GM12865 (cell line): ENCODE measurements at places on chromosomes 2 and 18.
A peak's percentile ranks its signal among the peaks of the same experiment; 100 is the strongest.

DNA sequence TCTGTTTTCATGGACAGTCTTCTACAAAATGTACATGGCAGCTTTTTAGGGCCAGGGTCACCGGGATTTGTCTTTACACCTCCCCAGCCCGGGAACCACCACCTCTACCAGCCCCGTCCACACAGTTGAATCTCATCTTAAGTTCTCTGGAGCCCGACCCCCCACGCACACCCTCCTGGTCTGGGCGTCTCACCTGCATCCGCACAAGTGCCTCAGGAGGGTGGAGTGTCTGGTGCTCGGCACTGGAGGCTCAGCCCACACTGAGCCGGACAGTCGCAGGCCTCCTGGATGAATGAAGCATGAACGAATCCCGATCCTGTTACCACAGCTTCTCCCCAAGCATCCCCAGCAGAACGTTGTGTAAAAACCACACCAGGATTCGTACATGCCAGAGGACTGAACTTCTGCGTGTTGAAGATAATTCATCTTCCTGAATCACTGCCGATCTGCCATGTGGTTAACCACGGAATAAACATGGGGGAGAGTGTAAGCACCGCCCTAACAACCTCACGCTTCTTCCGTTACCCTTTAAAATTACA lies 162.0 kb downstream of the RTP5 start:
- DNase-seq: no peak

- no peak for DNase-seq
Measured at GRCh38 chr2:70331012-70331411, 29.1 kb upstream of the FAM136A start.

DNA sequence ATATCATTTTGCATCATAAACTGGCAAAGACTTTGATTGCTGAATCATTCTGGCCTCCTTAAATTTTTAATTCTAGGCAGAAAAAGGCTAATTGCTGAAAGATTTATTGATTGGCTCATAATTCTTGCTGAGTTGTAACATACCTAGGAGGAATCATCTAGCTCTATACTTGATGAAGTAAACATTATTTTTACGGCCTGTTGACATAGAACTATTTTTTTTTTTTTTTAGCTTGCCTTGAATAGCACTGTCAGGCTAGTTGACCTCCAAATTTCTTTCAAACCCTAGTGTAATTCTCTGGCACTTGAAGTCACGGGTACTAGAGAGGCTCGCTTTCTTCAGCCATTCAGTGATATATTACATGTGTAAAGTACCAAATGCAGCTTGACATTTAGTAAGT lies 2.8 kb downstream of the SERPINB12 start:
- no peak for DNase-seq

DNA sequence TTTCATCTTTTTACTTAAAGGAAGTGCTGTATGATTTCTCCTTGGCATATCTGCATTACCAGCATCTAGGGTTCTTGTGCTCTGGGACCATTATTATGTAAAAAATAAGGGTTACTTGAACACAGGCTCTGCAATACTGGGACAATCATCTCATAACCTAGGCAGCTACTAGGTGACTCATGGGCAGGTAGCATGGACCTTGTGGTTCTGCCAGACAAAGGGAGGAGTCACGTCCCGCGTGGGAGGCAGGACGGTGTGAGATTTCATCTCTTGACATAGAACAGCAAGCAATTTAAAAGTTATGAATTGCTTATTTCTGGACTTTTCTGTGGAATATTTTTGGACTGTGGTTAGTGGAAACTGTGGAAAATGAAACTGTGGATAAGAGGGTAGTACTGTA lies 34.1 kb downstream of the ASAP2 start:
- no peak for DNase-seq

DNA sequence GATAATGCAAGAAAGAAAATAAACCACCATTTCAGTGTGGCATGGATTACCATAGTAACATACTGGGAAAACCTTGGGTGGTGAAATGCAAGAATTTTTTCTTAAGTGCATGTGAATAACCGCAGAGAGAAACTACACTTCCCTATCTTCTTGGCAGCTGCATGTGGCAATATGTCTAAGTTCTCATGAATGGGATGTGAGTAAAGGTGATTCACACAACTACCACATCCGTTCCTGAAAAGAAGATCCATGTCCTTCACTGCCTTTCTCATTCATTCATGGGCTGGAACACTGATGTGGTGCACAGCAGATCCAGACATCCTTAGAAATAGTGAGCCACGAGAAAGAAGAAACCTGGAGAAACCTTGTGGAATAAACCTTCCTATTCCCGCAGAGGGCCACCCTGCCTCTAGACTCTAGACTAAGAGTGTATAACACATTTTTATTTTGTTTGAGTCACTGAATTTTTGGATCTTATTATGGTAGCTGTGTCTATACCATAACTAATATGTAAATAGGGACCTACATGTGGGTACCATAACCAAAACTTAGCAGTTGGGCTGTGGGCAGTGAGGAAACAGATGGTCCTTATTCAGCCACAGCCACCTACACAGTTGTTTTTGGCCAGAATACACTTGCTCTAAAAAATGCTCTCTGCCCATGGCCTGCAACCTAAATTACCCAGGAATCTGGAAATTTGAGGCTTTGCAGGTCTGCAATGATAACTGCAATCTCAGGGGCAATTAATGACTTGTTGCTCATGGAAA lies 573.3 kb downstream of the LRP1B start:
- peak; percentile 40 for DNase-seq

DNA sequence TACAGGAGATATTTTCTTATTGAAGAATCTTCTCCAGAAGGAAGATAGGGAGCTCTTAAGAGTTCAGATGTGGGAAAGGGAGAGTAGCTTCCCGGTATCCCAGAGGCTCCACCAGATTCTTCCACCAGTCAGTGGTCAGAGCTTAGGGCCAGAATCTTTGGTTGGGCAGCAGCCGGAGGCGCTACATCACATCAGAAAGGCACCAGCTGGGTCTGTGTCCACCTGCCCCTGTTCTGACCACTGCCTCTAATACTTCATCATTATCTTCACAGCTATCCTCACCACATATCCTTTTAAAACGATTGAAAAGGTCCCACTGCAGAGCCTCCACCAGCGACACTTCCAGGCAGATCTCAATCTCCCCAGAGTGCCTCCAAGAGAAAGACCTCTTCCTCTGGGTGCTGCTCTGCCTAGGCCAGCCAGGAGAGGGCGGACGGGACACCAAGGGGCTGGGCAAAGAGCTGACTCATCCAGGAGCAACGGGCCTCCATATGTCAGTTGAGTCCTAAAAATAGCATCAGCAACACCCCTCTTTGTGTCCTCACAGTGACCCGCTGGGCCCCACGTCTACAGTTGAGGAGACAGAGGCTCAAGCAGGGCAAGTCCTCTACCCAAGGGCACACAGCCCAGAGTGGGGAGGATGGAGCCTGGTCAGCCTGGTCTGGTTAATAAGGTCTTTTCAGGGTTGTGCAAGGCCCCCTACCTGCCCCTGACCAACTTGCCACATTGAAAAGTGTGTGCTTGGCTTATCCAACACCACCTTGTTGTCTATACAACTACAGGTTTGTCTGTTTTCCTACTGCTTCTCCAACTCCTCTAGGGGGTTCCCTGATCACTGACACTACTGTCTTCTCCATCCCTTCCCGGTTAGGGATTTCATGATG lies 81.2 kb downstream of the ADD2 start:
- DNase-seq: peak; percentile 41

GRCh38 chr2:55883357-55883756 lies 40.2 kb downstream of the EFEMP1 start:
- no peak for DNase-seq

GRCh38 chr18:80191264-80191663 lies 56.0 kb downstream of the PARD6G start:
- no peak for DNase-seq

GRCh38 chr18:22165049-22165602 lies 4.3 kb upstream of the GATA6 start:
- DNase-seq: no peak

DNA sequence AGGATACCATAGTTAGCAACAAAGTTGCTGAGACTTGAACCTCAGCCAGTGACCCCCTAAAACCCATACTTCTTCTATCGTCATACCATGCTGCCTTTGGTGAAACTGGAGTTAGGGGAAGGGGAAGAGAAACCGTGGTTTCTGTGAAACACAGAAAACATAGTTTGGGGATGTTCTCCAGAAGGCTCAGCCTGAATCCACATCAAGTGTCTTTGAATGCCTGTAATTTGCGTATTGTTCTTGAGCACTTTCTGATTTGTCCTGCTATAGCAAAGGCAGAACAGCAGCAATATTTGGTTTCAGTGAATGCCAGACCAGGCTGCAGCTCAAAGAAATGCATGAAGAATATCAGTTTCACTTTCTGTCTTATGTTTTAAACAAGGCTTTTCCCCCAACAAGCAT lies 258.7 kb downstream of the TTC32 start:
- peak; percentile 44 for DNase-seq

DNA sequence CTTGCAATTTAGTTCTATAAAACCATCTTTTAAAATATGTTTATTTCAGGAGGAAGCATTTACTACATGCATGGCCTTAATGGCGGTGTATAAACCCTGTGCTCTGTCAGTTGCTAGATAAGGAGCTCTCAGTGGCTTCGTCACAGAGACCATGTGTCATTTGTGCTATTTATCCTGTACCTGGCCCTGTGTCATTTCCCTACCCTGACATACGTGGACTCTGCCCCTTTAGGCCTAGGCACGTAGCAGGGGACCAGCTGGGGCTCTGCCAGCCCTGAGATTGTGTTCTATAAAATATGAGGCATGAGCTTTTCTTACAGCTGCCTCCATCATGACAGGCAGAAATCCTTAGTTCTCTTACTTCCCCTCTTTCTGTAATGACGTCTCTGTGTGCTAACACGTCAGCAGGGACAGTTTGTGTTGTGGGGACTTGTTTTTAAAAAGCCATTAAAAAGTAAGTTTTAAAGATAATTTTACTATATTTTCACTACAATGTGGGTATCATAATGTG lies 88.0 kb downstream of the ITGB1BP1 start:
- DNase-seq: no peak

- no peak for DNase-seq
Measured at GRCh38 chr2:175054340-175054739, 49.2 kb upstream of the CHN1 start.

DNA sequence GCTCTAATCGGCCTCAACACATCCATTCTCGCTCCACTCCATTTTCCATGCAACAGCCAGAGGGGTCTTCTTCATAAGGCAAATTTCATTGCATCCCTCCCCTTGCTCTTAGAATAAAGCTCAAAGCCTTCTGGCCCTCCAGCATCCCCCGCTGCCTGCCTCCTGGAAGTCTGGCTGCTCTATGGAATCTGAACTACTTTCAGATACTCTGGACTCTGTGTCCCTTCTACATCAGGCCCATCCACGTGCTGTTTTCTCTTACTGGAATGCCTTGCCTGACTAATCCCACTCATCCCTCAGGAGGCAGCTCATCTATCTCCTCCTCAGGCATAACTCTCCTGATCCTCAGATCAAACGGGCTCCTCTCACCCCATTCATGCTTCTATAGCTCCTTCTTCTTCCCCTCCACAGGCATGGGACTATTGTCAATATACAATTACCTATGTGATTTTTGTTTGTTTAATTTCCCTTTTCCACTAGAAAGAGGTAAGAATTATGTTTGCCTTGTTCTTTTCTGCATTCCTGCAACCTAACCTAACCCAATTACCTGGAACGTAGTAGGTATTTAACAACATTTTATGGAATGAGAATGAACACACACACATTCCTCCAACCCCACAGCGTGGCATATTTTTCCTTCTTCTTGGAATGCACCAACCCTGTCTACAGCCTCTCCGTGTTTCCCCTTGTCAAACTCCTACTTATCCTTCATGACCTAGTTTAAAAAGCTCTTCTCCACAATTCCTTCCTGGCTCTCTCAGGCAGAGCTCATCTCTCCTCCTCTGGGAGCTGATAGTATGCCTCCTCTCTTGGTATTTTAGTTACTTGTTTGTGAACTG lies 49.5 kb downstream of the LBH start:
- no peak for DNase-seq

GRCh38 chr2:239609162-239609561 lies 208.3 kb upstream of the HDAC4 start:
- DNase-seq: no peak

GRCh38 chr2:148108385-148108784 lies 87.5 kb downstream of the MBD5 start:
- no peak for DNase-seq

- no peak for DNase-seq
Measured at GRCh38 chr2:206876216-206876860, 63.0 kb upstream of the CPO start.

GRCh38 chr18:61394983-61395382 lies 61.8 kb downstream of the CDH20 start:
- DNase-seq: no peak

GRCh38 chr2:230975927-230976326 lies 20.0 kb upstream of the SPATA3 start:
- DNase-seq: peak; percentile 79

GRCh38 chr2:202237787-202238233 lies 587 bp downstream of the SUMO1 start:
- peak; percentile 5 for DNase-seq

- no peak for DNase-seq
Measured at GRCh38 chr2:195009202-195009601, 647.8 kb upstream of the SLC39A10 start.

GRCh38 chr18:54515149-54515548 lies 75.9 kb upstream of the DYNAP start:
- no peak for DNase-seq

DNA sequence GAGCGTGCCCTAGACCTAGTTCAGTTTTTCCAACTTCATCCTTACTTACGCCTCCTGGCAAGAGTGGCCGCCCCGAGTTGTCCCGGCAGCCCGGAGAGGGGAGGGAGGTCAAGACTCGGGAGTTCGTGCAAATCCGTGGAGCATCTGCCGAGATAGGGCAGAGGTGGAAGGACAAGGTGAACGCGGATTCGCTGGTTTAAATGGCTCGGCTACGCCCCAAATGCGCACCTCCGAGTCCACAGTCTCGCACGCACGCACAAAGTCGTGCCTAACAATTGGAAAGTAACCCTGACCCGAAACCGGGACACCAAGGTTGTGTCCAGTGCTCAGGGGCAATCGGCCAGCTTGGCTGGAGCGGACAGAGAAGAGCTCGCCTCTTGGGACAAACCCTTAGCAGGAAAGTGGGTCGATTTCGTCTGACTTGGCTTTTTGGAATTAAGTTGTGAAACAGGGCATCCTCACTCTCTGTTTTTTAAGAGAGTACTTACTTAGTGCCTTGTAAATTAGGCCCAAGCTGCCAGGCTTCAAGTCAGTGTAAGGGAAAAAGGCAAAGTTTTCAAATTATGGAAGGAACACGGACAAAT lies 726 bp upstream of the SS18 start:
- DNase-seq: peak; percentile 89

- peak; percentile 57 for DNase-seq
Measured at GRCh38 chr2:141911485-141912066, 219.2 kb downstream of the LRP1B start.

GRCh38 chr2:240111253-240111652 lies 24.9 kb downstream of the COPS9 start:
- DNase-seq: no peak
